ENCODE measurements at places on chromosomes 1 and 21. TPM values are rescaled to one million over a fixed set of nuclear protein-coding genes. Genes with fewer than 3 reads are reported as not detected.

Gene CFAP126
- not detected for total RNA-seq

Gene AIRE
- total RNA-seq = 2.5 TPM

Gene FCRL5
- not detected for total RNA-seq

Gene LDLRAD1
- total RNA-seq = not detected

Gene IFI44L
- 7.2 TPM for total RNA-seq

Gene RIMKLA
- total RNA-seq = 31.2 TPM

Gene APCS
- total RNA-seq = not detected

Gene ETV3
- 19.9 TPM for total RNA-seq

Gene ASTN1
- total RNA-seq = 92.4 TPM

Gene RGL1
- 67.8 TPM for total RNA-seq

Gene PAQR7
- 7.2 TPM for total RNA-seq

Gene USH2A
- total RNA-seq = 0.39 TPM

Gene GUCA2A
- not detected for total RNA-seq

Gene PTAFR
- 2.8 TPM for total RNA-seq

DNA sequence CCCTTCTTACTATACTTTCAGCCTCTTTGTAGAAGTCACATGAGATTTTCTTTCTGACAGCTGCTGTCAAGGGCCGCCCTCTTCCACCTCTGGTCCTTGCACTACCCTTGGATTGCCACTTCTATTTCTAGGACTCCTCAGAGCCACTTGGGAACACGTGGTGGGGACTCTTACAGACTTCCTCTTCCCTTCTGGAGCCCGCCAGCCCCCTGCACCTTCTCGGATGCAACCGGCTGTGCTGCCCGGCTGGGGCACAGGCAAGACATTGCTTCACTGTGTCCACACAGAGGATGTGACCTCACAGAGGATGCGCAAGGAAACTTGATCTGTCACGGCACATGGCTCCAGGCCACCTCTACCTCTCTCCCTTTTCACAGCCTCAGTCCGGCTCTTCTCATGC is 2.4 kb upstream of the IKBKE start:
- DNase-seq = no peak

DNA sequence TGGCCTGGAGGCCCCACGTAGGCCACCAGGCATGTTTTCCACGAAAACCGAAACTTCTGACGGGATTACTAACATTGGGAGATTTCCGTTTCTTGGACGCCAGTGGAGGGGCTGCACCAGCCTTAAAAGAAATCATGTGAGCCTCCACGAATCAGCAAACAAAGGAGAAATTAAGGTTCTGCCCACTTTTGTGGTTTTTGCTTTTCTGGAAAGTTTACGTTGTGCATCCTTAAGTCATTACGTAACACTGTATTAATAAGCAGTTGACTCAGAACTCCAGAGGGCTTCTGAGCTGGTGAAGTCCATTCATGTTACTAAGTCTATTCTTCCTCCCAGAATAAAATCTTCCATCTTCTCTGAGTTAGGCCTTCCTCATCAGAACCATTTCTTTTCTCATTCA is 168.5 kb downstream of the PSMG1 start:
- DNase-seq = no peak

- no peak for DNase-seq
Observed at GRCh38 chr1:24906760-24907490, 23.2 kb downstream of the RUNX3 start.

- no peak for DNase-seq
Observed at GRCh38 chr1:161872506-161872905, 106.4 kb downstream of the ATF6 start.

DNA sequence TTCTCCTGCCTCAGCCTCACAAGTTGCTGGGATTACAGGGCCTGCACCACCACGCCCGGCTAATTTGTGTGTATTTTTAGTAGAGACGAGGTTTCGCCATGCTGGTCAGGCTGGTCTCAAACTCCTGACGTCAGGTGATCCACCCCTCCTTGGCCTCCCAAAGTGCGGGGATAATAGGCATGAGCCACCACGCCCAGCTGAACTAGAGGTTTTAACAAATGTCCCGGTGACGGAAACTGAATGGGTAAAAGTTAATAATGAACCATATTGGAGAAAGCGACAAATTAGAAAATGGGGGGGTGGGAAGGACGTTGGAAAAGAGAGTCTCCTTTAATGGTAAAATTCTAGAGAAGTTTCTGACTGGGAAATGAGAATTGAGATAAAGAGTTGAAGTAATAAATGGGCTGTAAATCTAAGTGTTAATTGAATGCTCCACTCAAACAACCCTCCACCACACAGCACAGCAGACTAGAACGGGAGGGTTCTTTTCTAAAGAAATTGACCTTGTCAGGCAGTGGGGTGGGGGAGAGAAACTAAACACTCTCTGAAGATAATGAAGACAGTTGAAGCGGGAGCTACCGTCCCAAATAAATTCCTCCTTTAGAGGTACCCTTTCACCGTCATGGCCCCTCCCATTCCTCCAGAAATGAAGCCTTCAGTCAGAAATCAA is 46.9 kb upstream of the PUM1 start:
- no peak for DNase-seq

GRCh38 chr1:151287767-151288500 is 5.8 kb downstream of the ZNF687 start:
- DNase-seq = no peak

- no peak for DNase-seq
Observed at GRCh38 chr1:93442008-93442666, 5.8 kb upstream of the FNBP1L start.

- DNase-seq = no peak
Observed at GRCh38 chr21:46285206-46285661, at the start of gene MCM3AP. TSS of gene MCM3AP (minus strand) at chr21:46285611. CDS start at chr21:46285286, 325 bp downstream.

GRCh38 chr1:145782272-145783099 is 41.4 kb downstream of the RNF115 start:
- no peak for DNase-seq

GRCh38 chr1:168435439-168435838 is 108.4 kb downstream of the XCL2 start:
- no peak for DNase-seq

GRCh38 chr1:21630571-21631343 is 38.4 kb downstream of the RAP1GAP start:
- no peak for DNase-seq

GRCh38 chr1:56345831-56346230 is 233.5 kb downstream of the PLPP3 start:
- DNase-seq = no peak

- no peak for DNase-seq
Observed at GRCh38 chr1:16013220-16013907, 4.5 kb downstream of the HSPB7 start.

DNA sequence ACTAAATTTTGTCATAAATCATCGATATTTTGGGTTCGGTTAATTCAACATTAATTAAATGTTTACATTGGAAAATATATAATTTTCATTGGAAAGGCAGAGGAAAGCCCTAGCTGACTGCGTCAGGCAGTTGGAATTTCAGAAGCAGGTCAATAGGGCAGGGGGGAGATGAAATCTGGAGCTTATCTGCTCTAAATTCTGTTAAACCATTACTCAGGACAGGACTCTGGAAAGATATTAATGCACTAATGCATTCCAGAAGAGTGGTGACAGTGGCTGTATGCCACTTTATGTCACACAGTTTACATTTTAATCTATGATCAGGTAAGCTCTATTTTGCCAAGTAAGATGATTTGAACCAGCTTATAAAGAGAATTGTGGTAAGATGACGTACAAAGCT is 153.0 kb upstream of the B3GALT2 start:
- no peak for DNase-seq

DNA sequence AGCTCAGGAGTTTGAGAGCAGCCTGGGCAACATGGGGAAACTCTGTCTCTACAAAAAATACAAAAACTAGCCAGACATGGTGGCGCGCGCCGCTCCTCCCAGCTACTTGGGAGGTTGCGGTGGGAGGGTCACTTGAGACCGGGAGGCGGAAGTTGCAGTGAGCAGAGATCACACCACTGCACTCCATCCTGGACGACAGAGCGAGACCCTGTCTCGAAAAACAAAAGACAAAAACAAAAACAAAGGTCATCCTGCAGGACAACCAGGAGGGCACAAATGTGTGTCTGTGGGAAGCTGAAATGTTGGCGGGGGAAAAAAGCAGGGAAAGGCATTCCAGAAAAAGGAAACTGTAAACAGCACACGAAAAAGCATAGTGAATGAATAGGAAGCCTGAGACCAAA is 104.1 kb upstream of the HNRNPU start:
- DNase-seq = no peak

- DNase-seq = no peak
Observed at GRCh38 chr1:60898987-60899386, 183.4 kb upstream of the NFIA start.

DNA sequence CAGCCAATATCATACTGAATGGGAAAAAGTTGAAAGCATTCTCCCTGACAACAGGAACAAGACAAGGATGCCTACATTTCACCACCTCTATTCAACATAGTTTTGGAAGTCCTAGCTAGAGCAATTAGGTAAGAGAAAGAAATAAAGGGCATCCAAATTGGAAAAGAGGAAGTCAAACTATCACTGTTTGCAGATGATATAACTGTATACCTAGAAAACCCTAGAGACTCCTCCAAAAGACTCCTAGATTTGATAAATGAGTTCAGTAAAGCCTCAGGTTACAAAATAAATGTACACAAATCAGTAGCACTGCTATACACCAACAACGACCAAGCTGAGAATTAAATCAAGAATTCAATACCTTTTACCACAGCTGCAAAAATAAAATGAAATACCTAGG is 171.3 kb upstream of the HP1BP3 start:
- no peak for DNase-seq

- DNase-seq = peak; percentile 44
Observed at GRCh38 chr1:168386949-168387586, 106.4 kb downstream of the TBX19 start.

GRCh38 chr1:66271904-66272254 is 262.1 kb upstream of the SGIP1 start:
- DNase-seq = peak; percentile 75

DNA sequence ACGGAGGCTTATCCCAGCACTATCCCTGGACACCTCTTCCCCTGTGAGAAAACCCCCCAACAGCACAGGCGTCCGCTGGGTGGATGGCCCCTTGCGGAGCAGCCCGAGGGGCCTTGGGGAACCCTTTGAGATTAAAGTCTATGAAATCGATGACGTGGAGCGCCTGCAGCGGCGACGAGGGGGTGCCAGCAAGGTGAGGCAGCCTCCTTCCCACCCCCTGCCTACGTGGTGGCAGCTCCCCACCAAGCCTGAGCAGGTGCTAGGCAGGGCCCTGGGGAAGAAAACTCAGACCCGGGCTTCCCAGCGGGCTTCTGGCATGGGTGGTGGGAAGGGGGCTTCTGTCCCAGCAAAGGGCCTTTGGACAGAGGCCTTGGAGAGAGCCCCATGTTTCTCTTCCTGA is 543.3 kb downstream of the KIF26B start:
- DNase-seq = no peak

- DNase-seq = no peak
Observed at GRCh38 chr1:235739124-235739523, 89.5 kb upstream of the GNG4 start.

DNA sequence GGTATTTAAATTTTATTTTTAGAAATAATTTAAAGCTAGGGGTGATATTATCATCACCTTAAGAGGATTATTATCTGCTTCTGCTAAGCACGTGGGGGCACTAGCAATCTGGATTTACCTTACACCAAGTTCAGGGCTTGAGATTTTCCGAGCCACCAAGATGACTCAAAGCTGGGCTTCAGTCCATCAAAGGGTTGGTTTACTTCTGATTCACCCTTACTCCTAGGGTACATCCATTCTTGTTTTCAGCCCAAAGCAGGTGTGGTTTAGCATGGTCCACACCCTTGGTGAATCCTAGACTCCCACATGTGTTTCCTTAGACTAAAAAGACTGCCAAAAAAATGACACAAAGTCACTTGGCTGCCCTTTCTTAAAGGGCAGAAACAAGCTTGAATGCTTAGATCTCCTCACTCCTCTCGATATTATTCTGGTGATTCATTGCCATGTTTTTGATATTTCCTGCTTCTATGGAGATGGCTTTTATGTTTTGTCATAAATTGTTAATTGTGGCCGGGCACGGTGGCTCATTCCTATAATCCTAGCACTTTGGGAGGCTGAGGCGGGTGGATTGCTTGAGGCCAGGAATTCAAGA is 9.8 kb upstream of the PRSS38 start:
- no peak for DNase-seq

DNA sequence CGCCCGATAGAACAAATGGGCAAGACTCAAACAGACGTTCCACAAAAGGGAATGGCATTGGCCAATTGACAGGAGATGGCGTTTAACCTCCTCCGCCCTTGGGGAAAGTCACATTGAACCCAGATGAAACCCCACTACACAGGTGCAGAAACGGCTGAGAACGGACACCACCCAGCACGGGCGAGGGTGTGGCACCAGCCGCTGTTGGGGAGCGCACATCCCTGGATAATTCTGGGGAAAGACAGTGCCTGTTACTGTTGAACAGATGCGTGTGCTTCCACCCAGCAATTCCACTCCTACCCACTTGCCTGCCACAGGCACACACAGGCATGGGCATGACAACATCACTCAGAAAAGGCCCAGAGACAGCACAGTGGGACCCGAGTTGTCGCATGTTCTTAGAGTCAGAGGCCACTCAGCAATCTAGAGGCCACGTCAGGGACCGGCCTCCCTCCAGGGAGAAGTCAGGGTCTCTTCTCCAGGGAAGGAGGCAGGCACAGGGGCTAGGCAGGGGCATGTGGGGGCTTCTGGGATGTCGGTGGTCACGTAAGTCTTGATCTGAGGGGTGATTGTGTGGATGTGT is 15.2 kb downstream of the PRXL2B start:
- no peak for DNase-seq

- DNase-seq = no peak
Observed at GRCh38 chr1:109479901-109480300, 3.8 kb upstream of the ATXN7L2 start.

DNA sequence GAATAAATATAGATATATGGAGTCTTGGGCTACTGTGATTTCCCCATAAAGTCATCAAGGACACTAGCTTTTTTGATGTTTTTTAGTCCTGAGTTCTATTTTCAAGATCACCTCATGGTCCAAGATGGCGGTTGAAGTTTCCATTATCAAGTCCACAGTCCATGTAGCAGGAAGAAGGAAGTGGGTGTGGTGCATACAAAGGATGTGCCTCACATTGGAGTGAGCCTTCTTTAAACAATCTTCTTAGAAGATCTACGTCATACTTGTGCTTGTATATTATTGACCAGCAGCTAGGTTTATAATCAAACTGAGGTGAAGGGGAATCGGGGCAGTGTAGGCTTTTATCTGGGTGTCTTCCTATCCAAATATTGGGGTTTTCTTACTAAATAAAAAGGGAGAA is 93.4 kb downstream of the FGGY start:
- DNase-seq = no peak

DNA sequence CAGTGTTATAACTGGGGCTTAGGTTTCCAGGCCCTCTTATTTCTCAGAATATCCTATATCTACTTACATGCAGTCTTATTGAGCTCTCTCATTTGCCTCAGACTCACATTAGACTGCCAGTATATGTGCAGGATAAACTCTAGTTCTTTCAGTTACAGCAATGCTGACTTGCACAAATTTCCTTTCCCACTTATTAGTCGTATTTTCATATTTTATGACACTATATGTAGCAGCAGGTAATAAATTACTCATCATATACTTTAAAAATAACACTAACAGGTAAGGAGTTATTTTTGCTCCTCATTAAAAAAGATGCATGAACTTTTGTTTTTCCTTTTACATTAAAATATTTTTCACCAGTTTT is 65.7 kb downstream of the GADD45A start:
- no peak for DNase-seq

All from dorsolateral prefrontal cortex (tissue), 122 donors.